ENCODE measurements at places on chromosomes 5 and 9.

- no peak for DNase-seq
These were observed 78.0 kb downstream of the RFX3 start for GRCh38 chr9:3447788-3448187.

DNA sequence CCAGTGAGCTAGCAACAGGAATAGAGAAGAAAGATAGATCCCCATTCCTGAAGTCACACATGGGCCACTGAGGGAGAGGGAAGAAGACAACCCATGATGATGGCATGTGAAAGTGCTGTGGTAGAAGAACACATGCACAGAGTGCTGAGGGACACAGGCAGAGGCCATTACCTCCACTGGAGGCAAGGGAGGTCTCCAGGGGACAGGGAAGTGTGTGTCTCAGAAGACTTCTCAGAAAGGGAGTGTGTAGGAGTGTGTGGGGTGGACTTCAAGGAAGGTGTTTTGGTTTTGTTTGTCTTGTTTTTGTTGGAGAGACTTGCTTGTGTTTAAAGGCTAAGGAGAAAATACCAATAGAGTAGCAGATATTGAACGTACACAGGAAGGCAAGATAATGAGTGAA, 77.0 kb upstream of the SMARCA2 start:
- no peak for DNase-seq

DNA sequence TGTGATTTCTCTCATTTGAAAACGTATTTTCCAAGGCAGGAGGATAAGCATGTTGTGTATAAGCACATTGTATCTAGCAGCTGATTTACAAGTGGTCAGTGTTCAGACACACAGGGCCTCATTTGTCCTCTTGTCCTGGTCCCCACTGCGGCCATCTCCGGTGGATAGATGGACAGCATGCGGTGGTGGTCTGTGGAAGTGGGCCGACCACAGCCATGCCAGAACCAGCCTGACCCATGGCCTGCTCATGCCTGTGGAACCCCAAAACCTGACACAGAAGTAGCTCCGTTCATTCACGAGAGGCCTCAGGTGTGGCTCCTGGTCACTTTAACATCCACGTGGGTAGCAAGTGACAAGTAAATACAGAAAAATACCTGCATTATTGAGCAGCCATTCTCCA, 14.6 kb downstream of the IRX2 start:
- DNase-seq, result no peak

GRCh38 chr5:1280177-1281037, 14.5 kb downstream of the TERT start:
- DNase-seq, result no peak

DNA sequence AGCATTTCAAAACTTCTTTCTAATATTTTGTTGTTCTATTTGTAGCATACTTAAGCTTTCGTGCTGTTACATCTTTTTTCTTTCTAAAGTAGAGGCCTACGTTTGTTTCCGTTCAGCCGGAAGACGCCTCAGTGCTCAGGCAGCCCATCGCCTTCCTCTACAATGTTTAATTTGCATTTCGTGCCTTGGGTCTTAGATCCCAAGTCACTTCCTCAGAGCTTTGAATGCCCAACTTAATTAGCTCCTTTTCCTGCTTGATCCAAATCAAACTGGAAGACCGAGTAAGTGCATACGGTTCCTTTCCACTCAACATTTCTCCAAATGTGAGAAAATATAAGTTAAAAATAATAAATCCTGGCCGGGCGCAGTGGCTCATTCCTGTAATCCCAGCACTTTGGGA, 43.2 kb downstream of the MRPL36 start:
- no peak for DNase-seq

DNA sequence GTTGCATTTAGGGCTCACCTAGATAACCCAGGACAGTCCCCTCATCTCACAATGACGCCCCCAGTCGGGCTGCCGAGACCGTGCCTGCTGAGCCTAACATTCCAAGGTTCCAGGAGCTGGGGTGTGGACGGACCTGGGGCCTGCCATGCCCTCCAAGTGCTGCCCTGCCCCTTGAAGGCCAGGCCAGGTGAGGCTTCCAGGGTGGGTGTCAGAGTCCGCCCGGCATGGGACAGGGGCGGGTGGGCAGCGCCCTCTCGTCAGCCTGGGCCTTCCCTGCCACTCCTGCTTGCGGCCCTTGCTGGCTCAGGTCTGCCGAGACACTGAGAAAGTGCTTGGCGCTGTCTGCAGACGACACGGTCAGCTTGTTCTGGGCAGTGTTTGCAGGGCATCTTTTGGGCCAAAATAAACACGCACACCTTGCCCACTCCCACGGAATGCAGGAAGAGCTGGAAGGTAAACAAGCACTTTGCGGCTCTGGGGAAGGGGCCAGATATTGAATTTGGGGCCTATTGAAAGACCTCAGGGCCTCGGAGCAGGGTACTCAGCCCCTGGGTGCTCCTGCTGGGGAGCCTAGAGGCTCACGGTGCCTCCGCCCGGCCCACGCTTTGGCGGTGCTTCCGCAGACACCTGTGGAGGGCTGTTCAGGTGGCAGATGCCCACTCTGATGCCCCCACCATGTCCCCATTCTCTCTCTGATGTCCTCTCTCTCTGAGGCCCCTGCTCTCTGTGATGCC, 4.2 kb upstream of the SCGB3A1 start:
- DNase-seq, result no peak

GRCh38 chr5:134127988-134128647, 13.6 kb downstream of the TCF7 start:
- DNase-seq, result no peak

DNA sequence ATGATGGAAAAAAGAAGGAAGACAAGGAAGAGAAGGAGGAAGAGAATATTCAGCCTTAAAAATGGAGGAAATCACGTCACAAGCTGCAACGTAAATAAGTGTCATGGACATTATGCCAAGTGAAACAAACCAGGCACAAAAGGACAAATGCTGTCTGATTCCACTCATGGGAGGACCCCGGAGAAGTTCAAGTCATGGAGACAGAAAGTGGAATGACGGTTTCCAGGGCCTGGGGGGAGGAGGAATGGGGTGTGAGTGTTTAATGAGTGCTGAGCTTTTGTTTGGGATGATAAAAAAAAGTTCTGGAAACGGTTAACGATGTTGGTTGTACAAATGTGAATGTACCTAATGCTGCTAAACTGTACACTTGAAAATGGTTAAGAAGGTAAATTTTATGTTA, 439.5 kb downstream of the GADD45G start:
- peak; percentile 72 for DNase-seq

DNA sequence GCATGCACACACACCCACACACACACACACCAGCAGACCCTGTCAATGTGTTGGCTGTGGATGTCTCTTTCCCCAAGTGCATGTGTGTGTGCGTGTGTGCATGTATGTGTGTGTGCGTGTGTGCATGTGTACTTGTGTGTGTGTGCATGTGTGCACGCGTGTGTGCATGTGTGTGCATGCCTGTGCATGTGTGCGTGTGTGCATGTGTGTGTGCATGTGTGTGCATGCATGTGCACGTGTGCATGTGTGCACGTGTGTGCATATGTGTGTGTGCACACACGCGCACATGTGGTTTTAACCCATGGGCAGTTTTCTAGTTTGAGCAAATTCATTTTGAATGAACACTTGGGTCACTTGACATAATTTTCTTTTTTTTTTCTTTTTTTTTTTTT, 268.8 kb upstream of the IRX1 start:
- DNase-seq, result no peak

GRCh38 chr5:65171645-65172044, 310.1 kb downstream of the ADAMTS6 start:
- no peak for DNase-seq

DNA sequence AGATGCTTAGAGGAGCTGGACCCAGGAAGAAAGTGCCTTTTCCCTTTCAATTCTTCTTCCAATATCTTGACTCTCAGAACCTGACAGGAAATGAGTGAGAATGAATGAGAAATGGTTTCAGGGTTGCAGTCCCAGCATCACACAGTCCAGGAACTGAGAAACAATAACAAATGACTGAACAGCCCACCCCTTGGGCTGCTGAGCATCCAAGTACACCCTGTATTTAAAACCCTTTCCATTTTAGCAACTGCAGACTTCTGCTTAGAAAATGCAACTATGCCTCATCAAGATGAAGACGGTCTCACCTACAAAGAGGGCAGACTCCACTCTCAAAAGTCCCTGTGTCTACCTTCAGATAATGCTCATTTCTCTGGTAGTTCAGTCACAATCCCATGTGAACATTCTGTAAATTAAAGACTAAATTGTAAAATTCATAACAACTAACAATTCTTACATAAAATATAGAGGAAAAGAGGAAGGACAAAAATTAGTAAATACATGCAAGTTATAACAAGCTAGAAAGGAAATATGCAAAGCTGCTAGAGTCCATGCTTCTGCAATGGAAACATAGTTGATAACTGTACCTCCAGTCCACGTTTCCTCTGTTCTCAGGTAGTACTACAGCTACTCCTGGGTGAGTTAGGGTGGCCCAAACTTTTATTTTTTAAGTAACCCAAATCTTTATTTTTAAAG, 316.5 kb downstream of the ICE1 start:
- DNase-seq, result no peak

GRCh38 chr9:119195521-119195920, 173.7 kb downstream of the BRINP1 start:
- DNase-seq, result no peak

DNA sequence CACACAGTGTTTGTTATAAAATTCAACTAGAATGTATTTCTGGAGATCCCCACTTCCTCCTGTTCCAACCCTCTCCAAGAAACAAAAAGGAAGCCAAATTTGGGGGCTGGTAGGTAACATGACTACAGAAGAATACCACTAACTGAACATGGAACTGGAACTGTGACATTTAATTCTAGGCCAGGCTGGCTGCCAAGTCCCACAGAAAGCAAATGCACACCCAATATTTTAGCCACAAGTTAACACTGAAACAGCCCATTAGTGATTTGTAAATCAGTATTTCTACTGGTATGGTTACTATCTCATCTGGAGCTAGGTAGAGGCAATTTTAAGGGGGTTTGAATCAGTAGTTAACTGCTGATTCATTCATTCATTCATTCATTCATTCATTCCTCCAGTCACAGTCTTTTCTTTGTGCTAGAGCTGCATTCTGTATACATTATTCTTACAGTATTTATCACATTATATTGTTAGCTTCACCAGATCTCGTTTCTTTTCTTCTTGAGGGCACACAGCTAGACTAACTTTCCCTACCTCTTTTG, 131.7 kb upstream of the GDNF start:
- DNase-seq, result no peak

DNA sequence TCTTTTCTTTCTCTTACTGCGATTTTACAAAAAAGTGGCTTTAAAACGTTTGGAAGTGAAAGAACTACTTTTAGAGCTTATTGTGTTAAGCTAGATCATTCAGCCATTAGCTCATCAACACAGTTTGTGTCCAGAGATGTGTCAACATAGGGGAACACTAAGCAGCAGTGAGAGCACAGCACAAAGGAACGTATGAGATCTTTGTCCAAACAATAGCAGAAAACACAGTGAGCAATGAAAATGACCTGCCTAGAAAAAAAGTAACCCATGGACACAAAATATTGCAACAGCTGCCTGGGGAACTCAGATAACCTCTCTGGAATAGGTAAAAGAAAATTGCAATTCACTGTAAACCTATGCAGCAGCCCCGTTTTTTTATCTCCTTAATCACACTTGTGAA, 372.5 kb downstream of the ARHGEF28 start:
- DNase-seq, result peak; percentile 87

GRCh38 chr9:108445431-108446071, 410.2 kb downstream of the ACTL7B start:
- DNase-seq, result peak; percentile 33

- DNase-seq, result no peak
These were observed 6.6 kb upstream of the XPA start for GRCh38 chr9:97703437-97704344.

DNA sequence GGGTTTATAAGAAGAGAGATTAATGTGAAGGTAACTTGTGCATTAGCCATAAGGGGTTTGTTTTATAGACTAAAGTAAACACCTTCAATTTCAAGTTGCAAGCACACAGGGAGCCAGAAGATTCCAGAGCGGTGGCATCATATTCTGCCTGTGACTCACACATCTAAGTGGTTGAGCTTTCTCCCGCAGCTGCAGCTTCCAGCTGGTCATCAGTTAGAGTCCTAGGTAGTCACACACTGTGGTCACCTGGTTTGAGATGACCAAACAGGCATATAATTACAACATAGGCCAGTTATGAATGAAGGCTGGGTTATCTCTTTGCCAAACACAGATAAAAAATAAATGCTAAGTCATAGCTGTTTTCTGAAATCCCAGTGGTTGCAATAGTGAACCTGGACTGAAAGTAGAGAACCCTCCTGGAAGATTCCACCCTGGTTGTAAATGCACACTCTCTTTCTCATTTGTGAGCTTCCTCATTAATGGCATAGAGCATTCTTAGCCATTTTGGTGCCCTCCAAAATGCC, 171.3 kb downstream of the GDNF start:
- no peak for DNase-seq

DNA sequence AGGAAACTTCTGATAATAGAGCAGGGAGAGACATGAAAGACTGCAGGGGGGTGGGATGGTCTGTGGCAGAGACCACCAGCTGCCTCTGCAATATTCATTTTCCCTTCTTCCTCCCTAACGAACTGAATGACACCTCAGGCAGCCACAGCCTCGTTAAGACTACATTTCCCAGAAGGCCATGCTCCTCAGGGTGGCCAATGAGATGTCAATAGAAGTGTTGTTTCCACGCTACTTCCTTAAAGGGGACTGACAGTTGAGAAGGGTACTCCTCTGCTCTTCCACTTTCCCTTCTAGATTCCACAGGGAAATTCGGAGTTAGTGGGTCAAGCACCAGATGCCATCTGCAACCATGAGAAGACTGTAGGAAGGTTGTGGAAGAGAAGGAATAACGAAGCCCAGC, 52.0 kb upstream of the DAPK1 start:
- no peak for DNase-seq

GRCh38 chr5:27854243-27854852, 816.0 kb upstream of the CDH9 start:
- no peak for DNase-seq

GRCh38 chr9:114387680-114388356, at the start of gene AKNA:
Gene AKNA, minus strand, starts transcription at chr9:114387982. Its CDS starts 6,649 bp downstream, at chr9:114381333.
- DNase-seq, result no peak

DNA sequence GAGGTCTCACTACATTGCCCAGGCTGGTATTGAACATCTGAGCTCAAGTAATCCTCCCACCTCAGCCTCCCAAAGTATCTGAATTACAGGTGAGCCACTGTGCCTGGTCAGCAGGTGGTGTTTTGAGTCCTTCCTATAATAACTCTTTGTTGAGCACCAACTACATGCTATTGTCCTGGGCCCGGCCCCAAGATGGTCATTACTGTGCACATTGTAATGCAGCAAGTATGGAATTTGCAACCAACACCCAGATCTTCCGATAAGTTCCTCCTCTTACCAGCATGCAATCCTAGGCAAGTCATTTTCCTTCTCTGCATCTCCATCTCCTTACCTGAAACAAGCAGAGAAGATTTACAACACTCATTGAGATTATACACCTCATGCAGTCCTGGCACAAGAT, 510.3 kb upstream of the KLF4 start:
- DNase-seq, result no peak

GRCh38 chr5:91219803-91220371, 163.2 kb downstream of the ARRDC3 start:
- DNase-seq, result no peak

Data from NCI-H1930 (cell line).